Transverse colon (tissue), 4 donors: ENCODE measurements at places on chromosomes 2 and 18.

GRCh38 chr18:66729442-66730239 lies 125.8 kb upstream of the CDH19 start:
- no peak for DNase-seq

- DNase-seq, result no peak
These were observed 95.7 kb upstream of the NRP2 start for GRCh38 chr2:205586626-205587025.

GRCh38 chr2:78592491-78592890 lies 433.0 kb upstream of the REG3G start:
- no peak for DNase-seq

GRCh38 chr2:28952836-28953211 lies 28.3 kb upstream of the TOGARAM2 start:
- no peak for DNase-seq

DNA sequence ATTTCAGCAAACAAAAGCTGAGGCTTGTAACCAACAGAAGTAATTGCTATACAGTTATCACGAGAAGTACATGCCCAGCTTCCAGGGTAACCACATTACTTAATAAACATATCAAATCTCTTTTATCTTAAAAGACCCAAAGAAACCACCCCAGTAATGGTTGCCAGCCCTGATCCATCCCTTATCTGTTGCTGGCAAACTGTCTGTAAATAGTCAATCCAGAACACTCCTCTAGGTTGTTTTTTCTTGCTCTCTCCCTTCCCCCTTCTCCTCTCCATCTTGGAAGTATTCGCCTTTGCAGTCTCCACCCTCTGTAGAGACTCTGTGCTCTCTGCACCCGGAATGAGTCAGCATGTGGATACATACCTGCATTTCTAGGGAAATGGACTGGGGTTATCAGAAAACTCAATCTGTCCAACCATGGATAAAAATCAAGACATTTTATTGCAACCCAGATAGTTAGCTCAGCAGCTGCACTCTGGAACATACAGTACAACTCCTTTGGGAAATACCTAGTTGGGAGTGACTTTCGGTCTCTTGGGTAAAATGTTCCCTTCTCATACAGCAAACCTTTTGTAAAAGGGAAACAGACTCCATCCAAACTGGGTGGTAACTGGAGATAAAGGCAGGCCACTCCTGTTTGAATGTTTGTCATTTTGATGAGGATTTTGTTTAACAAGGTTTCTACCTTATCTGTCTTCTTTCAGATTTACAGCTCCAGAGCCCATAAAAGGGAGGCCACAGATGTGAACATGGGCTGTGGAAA lies 123.5 kb upstream of the FOSL2 start:
- peak; percentile 74 for DNase-seq

- no peak for DNase-seq
These were observed 143.2 kb downstream of the DDX1 start for GRCh38 chr2:15734674-15735483.

- DNase-seq, result no peak
These were observed 100.5 kb upstream of the VWC2L start for GRCh38 chr2:214310319-214310718.

DNA sequence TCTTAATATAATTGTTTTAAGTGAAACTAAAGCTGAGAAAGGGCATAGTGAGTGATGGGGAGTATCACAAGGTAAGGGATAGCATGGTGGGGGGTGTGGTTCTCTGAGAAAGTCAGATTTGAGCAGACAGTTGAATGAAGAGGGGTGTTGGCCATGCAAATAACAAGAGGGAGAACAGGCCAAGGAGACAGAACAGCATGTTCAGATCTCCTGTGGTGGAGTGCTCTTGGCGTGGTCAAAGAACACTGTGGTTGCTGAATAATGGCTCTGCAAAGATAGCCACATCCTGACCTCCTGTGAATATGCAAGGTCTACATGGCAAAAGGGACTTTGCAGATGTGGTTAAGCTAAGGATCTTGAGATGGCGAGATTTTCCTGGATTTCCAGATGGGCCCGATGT lies 389.2 kb downstream of the TMEM182 start:
- no peak for DNase-seq

- DNase-seq, result no peak
These were observed 68.4 kb upstream of the MSH2 start for GRCh38 chr2:47334356-47335136.

- DNase-seq, result no peak
These were observed 123.6 kb downstream of the CSRNP3 start for GRCh38 chr2:165593081-165593480.

DNA sequence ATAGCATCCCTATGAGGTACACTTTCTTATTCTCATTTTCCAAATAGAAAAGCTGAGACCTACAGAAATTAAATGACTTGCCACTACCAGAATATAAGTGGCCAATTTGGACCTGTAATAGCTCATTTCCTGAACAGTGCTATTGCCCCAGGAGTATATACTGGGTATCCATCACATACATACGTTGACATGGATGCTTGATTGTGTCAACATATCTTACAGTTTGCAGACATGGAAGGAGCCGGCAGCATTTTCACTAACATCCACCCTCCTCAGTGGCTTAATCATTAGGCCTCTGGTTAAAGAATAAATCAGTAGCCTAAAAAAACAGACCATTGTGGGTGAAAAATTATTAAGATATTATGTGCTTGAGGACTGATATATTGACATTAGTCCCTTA lies 829.3 kb downstream of the LRP1B start:
- DNase-seq, result no peak

- DNase-seq, result no peak
These were observed 29.1 kb downstream of the TMEM131 start for GRCh38 chr2:97966545-97967215.

GRCh38 chr2:150383587-150383986 lies 103.9 kb downstream of the RND3 start:
- no peak for DNase-seq

- no peak for DNase-seq
These were observed 249.9 kb downstream of the PIEZO2 start for GRCh38 chr18:10899481-10899880.

DNA sequence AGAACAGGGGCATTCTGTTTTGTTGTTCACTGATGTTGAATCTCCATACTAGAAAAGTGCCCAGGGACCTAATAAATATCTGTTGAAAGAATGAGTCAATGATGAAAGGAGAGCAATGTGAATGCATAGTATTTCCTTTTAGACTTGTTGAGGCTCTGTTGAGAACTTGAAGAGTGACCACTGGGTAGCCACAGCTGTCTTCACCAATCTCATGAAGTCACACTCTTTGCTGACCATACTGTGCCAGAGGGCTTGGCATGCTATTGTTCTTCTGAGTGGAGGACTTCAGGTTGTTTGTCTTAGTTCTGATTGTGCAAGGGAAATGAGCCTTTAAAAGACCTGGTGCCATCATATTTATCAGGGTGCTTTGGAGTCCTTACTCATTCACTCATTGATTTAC lies 41.6 kb upstream of the NT5C1B start:
- no peak for DNase-seq
